Kidney epithelial cell (primary cell): ENCODE measurements at places on chromosomes 16 and 17. TPM values are rescaled to one million over a fixed set of nuclear protein-coding genes. Genes with fewer than 3 reads are reported as not detected.

GRCh38 chr17:45438931-45439610 is 6.4 kb upstream of the ARHGAP27 start:
- DNase-seq, result no peak

- no peak for DNase-seq
Measured at GRCh38 chr17:42309986-42310786, 21.9 kb downstream of the STAT5A start.

DNA sequence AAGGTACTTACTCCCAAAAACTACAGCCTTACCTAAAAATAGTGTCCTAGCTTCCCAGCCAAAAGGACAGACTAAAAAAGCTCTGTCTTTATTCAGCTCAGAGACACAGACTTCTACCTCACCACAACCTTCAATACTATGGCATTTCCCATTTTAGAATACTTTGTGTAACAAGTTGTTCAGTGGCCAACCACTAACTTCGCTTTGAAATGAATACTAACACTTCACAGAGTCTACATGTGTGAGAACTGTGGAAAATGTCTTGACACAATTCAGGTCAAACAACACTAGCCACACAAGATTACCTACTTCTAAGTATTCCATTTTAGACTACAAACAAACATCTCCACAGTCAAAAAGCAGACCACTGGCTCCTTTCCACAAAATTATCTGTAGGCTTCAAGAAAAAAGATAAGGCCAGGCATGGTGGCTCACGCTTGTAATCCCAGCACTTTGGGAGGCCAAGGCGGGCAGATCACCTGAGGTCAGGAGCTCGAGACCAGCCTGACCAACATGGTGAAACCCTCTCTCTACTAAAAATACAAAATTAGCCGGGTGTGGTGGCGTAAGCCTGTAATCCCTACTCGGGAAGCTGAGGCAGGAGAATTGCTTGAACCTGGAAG is 3.2 kb downstream of the HELZ start:
- DNase-seq, result no peak

GRCh38 chr16:88504489-88505404 is 51.7 kb downstream of the ZFPM1 start:
- DNase-seq, result no peak

GRCh38 chr17:67055041-67055443 is 10.7 kb downstream of the CACNG1 start:
- DNase-seq, result no peak

GRCh38 chr16:85243308-85243707 is 131.0 kb upstream of the CIBAR2 start:
- DNase-seq, result no peak

DNA sequence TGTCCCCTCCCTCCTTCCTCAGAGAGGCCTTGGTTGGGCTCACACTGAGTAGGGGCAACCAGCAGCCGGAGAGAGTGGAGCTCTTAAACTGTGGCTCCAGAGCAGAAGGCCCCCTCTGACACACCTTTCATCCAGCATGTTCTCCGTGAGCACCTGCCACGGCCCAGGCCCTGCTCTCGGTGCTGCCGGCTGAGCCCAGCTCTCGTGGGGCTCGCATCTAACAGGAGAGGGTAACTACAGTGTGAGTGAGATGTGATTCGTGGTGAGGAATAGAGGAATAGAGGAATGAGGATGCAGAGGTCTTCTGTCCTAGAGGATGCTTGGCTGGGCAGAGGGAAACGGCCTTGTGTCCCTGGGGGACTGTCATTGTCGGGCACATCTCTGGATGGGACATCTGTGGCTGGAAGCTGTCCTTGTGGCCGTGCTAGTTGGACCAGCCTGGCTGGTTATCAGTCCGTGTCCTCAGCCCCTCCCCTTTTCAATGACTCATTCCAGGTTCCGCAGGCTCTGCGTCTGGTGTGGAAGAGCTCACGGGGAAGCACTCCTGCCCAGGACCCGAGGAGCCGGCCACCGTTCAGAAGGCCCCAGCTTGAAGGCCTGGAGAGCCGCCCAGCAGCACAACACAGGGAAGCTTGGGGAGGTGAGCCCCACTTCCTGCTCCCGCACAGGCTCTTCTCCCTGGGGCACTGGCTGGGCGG is 11.9 kb upstream of the DNASE1 start:
- DNase-seq, result no peak

GRCh38 chr16:710500-711075 is 4.3 kb upstream of the METRN start:
- no peak for DNase-seq

DNA sequence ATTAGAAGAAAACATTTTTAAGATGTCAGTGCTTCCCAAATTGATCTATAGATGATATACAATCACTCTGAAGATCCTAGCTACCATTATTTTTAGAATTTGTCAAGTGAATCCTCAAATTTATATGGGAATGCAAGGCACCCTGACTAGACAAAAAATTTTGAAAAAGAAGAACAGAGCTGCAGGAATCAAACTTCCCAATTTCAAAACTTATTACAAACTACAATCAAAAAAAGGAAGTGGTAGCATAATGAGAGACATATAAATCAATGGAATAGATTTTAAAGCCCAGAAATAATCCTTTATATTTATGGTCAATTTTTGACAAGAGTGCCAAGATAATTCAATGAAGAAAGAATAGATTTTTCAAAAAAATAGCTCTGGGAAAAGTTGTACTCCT is 198.3 kb upstream of the KCNJ16 start:
- no peak for DNase-seq

DNA sequence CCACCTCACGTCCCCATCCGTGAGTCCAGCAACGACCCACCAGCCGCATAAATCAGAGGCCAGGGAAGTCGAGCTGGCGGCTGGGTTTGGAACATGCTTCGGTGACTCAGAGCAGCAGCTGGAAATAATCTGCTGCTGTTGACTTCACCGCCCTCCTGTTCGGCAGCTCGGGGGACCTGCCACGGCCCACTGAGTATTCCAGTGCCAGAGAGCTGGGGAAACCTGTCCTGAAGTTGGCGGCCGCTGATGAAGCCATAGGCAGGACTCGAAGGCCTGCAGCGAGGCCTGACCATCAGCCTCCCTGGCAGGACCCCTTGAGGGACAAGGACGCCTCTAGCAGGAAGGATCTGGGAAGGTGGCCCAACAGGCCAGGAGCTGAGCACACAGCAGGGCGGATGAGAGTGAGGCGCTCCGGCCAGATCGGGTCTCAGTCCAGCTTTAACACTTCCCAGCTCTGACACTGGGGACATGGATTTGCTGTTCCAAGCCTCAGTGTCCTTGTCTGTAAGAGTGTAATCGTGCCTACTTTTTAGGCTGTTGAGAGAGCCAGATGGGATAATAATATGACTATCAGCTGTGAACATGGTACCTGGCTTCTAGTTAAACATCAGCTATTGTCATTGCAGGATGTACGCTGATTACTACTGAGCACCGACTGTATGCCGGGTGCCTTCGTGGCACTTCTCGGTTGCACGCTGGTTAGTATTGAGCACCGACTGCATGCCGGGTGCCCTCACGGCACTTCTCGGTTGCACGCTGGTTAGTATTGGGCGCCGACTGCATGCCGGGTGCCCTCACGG is 50.4 kb upstream of the CIBAR2 start:
- DNase-seq, result peak; percentile 61

- DNase-seq, result no peak
Measured at GRCh38 chr17:77420095-77420803, 279.5 kb downstream of the SEC14L1 start.

- DNase-seq, result no peak
Measured at GRCh38 chr16:30748634-30749445, 615 bp downstream of the PHKG2 start.

GRCh38 chr17:15340966-15341365 is 431 bp downstream of the TEKT3 start:
- no peak for DNase-seq

- DNase-seq, result no peak
Measured at GRCh38 chr17:28081467-28081866, 39.0 kb downstream of the NLK start.

DNA sequence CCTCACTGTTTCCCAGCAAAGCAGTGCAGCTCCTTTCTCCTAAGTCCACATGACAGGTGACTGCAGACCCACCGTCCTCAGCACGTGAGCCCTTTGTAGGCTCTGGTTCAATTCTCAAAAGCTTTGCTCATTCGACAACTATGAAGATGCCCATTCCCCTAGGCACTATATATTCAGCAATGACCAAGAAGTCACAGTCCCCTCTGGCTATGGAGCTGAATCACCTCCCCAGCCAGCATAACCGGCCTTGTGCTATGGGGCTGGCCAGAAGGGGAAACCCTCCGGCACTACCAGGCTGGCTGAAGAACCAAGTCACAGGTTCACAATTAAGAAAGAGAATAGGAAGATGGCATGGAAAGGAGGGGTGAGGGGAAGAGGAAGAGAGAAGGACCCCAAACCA is 139.7 kb downstream of the WSCD1 start:
- no peak for DNase-seq

- no peak for DNase-seq
Measured at GRCh38 chr17:44360144-44360533, 3.5 kb downstream of the FAM171A2 start.

DNA sequence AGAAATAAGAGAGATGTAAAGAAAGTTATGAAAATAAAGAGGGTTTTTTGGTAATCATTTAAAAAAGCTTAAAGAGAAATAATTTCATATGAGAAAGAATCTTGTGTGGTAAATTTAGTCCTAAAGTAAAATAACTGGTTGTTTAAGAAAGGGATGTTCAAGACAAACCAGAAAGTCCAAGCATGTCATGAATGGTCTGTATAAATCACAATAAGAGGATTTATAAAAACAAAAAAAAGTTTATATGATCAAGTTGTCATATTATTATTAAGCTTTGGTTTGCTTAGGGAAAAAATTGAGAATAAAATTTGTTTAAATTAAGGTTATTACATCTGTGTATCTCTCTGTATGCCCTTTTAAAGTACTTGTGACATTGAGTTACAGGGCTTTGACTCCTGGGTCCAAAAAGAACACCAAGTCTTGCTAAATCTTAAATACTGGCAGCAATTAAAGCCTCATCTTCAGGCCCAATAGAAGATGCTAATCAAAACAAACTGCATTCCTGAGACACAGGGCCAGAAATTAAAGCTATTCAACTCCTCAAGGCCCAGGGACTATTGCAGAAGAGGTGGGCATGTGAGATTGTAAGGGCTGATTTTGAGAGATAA is 15.6 kb upstream of the TRIM25 start:
- no peak for DNase-seq

GRCh38 chr16:81599034-81599744 is 154.6 kb downstream of the CMIP start:
- DNase-seq, result no peak

DNA sequence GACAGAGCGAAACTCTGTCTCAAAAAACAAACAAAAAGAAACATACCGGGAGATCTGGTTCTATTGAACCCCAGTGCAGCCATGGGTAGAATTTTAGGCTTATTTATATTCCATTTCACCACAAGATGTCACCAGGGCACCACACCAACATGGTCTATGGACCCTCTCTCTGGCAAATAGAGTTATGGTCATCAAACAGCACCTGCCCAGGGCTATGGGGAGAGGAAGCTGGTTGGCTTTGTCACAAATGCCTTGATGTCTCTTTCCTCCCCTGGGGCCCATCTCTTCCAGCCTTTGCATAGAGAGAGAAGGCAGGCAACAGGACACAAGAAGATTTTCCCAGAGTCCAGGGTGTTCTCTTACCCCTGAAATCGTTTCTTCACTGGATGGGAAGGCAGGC is 128.4 kb downstream of the WWOX start:
- no peak for DNase-seq

DNA sequence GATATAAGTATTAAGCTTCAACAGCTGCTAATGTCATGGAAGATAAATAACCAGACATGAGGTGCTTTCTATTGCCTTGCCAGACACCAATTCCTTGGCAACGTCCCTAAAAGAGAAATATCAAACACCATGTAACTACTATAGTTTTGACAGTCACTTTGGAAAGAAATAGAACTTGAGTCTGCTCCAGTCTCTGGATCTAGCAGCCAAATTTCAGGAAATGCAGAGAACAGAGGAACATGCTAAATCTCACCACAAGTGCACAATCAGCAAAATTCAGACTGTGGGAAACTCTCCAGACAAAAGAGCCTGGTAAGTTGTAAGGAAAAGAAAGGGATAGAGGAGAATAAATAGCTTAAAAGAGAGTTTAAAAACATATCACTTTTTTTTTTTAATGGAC is 28.4 kb upstream of the TANC2 start:
- no peak for DNase-seq

- DNase-seq, result no peak
Measured at GRCh38 chr16:76193906-76194615, 83.1 kb upstream of the CNTNAP4 start.

DNA sequence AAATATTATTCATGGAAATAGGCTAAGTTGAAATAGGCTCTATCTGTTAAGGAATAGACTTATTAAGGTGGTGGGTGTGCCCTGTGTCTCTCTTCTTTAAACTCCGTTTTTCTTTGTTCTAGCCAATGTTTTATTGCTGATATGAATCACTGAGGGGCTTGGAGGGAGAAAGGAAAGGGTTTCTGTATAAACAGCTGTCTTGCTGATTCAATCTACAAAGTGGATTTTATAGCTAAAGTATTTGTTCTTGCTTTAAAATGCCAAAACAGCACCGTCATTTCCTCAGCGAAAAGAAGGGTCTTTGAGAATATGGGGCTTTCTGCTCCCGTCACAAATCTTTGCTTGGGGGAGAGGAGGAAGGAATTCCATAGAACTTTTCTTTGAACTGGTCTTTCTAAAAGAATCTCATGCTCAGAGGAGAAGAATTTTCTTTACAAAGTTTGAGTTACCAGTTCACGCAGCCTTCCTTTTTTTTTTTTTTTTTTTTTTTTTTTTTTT is 39.3 kb downstream of the MSI2 start:
- peak; percentile 54 for DNase-seq

- DNase-seq, result no peak
Measured at GRCh38 chr16:2194166-2194834, 2.1 kb downstream of the CASKIN1 start.

GRCh38 chr17:46099865-46100264 is 93.4 kb downstream of the KANSL1 start:
- no peak for DNase-seq

GRCh38 chr16:30406795-30407101 is 658 bp upstream of the ZNF771 start:
- no peak for DNase-seq

GRCh38 chr17:18326039-18326438 is 10.9 kb downstream of the SMCR8 start:
- DNase-seq, result no peak

DNA sequence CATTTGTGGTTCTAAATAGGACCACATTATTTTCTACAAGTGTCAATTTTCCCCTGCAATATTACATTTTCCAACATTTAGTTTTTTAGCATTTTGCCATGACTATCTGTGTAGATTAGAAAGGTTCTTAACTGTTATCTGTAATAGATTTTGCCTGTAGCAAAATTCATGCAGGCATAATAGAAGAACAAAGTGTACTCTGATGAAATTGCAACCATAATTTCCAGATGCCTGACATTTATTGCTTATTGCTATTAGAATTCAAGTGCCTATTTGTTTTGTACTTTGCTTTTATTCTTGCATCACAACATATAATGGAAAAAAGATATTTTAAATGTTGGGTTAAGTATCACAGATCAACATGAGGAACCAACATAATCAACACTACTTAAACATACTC is 337.7 kb downstream of the TOX3 start:
- no peak for DNase-seq

GRCh38 chr16:58814348-58814801 is 80.3 kb upstream of the GOT2 start:
- peak; percentile 5 for DNase-seq

OR3A2 gene
- 1.0 and 3.3 TPM in 2 replicates for total RNA-seq

TNS4 gene
- 0.34 TPM in 1 of 2 replicates, not detected in the other for total RNA-seq

SETD6 gene
- 12.5 and 32.1 TPM in 2 replicates for total RNA-seq

MYOCD gene
- 0.27 and 2.1 TPM in 2 replicates for total RNA-seq

ADAMTS18 gene
- 0.75 and 2.0 TPM in 2 replicates for total RNA-seq

LRRC75A gene
- total RNA-seq, result 2.1 and 4.5 TPM in 2 replicates

SOST gene
- not detected in 2 replicates for total RNA-seq

EPN3 gene
- 0.62 and 0.84 TPM in 2 replicates for total RNA-seq

CCL18 gene
- total RNA-seq, result not detected in 2 replicates

APOBR gene
- 0.21 TPM in 2 replicates for total RNA-seq

KRT27 gene
- total RNA-seq, result not detected in 2 replicates

CES3 gene
- 0.07 TPM in 1 of 2 replicates, not detected in the other for total RNA-seq
